NK-92 treated with Interleukin-12 subunit alpha and Interleukin-12 subunit beta, amount 100 ng/mL, for 24 hours (cell line): ENCODE measurements at places on chromosomes 3 and 15.

- no peak for DNase-seq
Observed at GRCh38 chr3:178443634-178444033, 92.6 kb upstream of the KCNMB2 start.

- DNase-seq, result no peak
Observed at GRCh38 chr3:16369885-16370284, 104.9 kb downstream of the OXNAD1 start.

DNA sequence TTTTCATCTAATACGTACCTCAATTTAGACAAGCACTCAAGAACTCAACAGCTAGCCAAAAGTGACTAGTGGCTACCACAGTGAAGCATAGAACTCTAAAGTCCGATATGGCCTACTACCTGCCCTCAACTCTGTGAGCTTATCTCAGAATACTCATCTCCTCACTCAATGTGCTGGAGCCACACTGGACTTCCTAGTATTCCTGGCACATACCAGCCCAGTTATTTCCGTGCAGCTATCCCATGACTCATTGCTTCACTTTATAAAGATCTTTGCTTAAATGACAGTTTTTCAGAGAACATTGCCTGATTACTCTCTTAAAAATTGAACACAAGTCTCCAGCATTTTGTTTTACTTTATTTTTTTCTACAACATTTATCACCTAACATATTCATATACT, 524.7 kb downstream of the PYDC2 start:
- no peak for DNase-seq

DNA sequence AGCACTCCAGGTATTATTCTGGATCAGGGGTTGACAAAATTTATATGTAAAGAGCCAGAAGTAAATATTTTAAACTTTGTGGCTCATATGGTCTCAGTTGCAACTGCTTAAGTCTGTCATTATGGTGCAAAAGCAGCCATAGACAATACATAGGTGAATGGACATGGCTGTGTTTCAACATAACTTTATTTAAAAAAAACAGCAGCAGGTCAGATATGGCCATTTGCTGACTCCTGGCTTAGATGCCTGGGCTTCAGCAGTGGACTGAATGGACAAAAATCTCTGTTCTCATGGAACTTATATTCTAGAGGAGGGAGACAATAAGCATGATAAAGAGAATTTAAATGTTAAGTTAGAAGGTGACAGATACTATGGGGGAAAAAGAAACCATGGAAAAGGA, 11.7 kb upstream of the FYCO1 start:
- no peak for DNase-seq

DNA sequence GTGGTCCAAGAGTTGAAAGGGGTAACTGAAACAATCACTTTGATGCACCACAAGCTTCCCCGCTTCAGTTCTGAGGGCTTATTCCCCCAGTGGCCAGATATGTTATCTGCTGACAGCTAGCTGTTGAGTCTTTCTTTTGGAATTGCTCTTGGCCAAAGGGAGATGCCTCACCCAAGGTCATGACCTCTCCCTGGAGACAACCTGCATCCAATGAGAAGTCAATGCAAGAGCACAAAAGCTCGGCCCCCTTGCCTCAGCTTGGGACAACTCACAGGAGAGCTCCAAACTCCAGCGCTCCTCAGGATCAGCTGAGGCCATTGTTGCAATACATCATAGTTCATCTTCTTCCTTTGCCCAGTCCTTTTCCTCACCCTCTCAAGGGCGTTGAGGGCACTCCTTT, 31.0 kb upstream of the THBS1 start:
- DNase-seq, result no peak

DNA sequence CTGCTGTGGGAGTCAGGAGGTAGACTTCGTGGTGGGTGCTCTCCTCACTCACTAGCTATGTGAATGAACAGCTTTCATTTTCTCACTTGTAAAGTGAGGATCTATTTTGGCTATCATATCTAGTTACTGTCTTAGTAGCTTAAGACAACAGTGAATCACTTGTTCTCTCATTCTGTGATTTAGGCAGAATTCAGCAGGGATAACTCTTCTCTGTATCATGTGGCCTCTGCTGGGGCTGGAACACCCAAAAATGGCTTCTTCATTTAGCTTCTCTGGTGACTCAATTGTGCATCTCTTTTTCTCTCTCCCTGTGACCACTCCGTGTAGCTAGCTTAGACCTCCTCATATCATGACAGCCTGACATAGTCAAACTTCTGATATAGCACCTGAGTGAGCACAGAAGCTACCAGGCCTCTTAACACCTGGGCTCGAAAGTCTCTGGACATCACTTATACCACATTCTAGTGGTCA, 68.4 kb downstream of the BFSP2 start:
- no peak for DNase-seq

GRCh38 chr3:106371221-106371970, 502.6 kb upstream of the CBLB start:
- no peak for DNase-seq

GRCh38 chr3:61162965-61163364, 88.3 kb downstream of the FHIT start:
- no peak for DNase-seq

DNA sequence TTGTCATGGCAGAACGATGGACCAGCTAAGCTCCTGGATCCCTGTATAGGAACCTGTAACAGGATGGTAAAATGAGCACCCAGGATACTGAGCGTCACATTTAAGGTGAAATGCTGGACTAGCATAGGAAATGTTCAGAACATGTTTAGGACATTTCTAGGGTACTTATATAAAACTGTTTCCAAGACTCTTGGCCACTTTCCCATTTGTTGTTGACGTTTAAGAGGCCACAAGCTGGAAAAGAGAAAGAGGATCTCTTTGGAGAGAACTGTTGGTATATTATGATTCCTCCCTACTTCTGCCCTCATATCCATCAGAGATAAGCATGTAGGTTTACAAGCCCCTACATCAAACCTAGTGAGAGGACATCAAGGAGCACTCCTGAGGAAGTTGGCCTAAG, 57.5 kb downstream of the SCN11A start:
- DNase-seq, result no peak

DNA sequence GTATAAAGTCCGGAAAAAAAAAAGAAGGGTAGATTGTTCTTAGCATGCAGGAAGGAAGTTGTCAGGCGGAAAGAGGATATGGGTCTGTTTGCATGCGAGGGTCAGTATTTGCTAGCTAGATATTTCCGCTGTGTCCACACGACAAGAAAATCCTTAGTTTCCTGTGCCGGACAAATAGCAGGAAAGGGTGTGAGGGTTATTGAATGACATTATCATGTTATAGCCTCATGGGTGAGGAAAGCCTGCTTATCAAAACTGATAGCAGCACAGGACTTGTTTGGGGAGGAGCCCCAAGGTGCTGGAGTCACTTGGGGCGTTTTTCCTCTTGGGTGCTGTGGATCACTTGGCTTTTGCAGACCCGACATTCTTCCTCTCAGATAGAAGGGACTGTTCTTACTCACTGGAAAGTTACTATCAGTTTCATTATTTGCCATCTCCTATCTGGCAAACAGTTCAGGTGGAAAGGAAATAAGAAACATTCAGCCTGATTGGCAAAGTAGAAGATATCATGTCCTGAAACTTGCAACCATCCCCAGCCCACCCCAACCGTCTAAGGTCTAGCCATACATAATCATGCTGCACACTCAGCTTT, 127.2 kb upstream of the DPH6 start:
- no peak for DNase-seq

- no peak for DNase-seq
Observed at GRCh38 chr15:94130504-94130903, 100.9 kb upstream of the MCTP2 start.

GRCh38 chr3:13009132-13009945, 63.9 kb downstream of the IQSEC1 start:
- no peak for DNase-seq

DNA sequence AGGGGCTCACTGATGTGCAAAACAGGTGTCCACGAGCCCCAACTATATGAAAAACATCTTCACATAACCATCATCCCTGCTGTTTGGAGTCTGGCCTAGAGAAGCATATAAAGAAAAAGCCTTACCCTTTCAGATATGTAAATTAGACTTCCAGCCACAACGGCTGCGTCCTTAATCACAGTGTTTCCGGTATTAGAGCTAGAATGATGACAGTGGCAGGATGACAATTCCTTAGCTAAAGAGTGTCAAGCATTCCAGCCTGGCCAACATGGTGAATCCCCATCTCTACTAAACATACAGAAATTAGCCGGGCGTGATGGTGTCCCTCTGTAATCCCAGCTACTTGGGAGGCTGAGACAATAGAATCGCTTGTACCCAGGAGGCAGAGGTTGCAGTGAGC, 19.5 kb upstream of the SAMD7 start:
- no peak for DNase-seq

DNA sequence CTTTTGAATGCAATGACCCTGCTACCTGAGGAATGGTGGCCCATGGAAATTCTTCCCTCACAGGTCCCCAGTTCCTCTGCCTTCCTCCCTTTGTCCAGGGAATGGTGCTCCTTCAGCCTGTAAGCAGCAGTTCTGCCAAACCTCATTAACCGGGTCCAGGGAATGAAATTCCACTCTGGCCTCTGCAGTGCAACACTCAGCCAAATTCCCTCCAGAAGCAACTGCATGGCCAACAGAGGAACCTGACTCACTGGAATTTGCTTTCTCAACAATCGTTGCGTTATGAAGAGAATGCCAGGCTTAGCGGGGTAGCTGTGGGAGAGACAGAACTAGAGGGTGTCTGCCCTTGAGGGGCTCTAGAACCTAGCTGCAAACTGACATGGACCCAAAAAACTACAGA, 449.4 kb upstream of the PROK2 start:
- DNase-seq, result no peak

DNA sequence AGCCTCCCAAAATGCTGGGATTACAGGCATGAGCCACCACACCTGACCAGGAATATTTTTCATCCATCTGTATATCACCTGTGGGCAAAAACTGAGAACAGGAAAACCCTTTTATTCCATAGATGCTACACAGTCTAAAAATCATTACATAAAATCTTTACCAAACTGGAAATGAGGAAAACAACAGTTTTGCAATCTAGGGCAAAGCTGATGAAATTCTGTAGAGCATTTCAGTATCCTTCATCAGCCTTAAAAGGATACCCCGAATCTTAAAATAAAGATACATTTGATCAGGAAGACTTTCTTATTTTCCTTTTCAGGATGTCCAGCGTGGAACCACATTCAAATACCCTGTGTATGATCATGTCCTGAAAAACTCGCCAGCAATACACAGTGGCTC, 7.1 kb downstream of the SIAH2 start:
- DNase-seq, result no peak

DNA sequence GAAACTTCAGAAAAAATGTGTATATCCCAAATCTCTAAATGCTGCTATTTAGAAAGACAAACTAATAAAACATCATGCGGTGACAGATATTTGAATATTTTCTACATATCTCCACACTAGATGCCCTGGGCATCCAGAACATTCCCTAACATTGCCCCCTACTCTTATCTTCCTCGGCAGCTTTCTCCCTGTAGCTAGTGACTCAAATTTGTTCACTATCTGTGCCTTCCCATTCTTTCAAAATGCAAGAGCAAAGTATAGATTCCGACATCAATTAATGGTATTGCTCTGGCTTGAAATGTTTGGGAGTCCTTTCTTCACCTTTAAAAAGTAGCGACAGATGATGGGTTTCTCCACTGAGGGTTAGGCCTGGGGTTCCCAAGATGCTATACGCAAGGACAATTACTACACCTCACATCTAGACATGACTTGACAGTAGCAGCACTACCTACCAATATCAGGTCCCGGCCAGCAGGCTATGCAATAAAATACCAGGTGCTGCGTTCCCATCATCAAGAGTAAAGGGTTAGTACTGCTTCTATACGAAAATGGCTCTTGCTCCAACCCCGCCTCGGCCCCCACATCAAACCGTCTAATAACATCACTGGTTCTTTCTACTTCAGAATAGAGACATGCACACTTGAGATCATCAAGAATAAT, 631 bp downstream of the UBR1 start:
- DNase-seq, result no peak

DNA sequence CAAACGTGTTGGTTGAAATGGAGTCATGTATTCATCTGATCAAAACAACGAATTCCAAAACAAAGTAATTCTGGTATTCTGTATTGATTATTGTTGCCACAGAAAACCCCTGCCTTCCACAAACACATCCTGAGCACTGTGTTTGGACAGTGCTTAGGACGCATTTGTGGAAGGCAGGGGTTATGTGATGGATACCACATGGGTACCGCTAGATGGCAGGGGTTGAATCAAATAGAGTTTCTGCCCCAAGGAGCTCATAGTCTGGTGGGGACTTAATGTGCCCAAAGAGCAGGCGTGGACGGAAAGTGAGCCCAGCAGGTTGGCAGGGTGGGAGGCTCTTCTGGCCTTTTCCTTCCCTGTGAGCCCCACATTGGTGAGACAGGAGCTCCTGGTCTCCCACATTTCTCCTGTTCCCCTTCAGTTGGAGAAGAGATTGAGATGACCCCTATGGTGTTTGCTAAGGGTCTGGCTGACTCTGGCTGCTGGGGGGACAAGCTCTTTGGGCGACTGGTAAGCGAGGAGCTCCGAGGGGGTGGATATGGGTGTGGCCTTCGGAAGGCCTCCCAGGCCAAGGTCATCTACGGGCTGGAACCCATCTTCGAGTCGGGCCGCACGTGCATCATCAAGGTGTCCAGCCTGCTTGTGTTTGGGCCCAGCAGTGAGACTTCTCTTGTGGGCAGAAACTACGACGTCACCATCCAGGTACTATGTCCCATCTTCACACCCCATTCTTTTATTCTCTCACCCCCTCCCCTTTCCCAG, 22.1 kb upstream of the SLC28A1 start:
- DNase-seq, result no peak

DNA sequence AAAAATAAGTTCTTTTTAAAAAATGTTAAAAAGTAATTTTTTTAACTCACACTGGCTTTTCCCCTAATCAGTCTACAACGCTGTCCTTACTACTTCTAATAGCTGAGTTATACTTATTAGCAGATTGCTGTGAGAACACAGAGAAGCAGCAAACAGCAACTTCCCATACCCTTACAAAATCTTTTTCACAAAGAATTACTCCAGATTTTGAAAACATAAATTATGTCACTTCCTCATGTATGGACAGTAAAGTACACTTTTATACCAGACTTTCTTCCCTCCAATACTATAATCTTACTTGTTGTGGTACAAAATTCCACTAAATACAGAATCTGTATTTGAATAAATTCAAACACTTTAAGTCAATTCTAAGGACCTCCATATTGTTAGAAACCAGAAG, 2.1 kb downstream of the PHC3 start:
- no peak for DNase-seq

- no peak for DNase-seq
Observed at GRCh38 chr3:20099060-20099459, 58.8 kb downstream of the KAT2B start.

DNA sequence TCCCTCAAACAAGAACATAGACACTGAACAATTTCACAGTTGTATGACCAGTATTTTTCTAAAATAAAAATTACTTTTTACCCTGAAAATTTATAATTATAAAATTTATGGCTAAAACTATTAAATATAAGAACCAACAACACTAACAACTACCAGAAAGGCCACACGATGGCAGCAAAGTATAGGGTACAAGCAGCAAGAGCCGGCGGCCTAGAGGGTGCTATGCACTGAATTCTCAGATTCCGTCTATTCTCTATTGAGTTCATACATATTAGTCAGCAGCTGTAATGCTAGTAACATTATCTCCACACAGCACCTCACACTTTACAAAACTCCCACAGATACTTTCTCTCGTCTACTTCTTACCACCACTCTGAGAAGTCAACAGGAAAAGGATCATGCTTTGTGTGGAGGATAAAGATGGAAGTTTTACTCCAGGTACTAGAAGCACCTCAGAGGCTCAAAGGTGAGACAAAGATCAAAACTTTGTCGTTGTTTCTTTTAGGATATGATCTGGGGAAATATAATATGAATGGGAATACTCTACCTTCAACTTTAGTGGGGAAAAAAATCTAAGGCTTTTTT, 160.5 kb downstream of the FGF12 start:
- peak; percentile 46 for DNase-seq

GRCh38 chr3:115706311-115706829, 83.1 kb downstream of the GAP43 start:
- DNase-seq, result no peak
